ENCODE measurements at places on chromosomes 2 and 18.

DNA sequence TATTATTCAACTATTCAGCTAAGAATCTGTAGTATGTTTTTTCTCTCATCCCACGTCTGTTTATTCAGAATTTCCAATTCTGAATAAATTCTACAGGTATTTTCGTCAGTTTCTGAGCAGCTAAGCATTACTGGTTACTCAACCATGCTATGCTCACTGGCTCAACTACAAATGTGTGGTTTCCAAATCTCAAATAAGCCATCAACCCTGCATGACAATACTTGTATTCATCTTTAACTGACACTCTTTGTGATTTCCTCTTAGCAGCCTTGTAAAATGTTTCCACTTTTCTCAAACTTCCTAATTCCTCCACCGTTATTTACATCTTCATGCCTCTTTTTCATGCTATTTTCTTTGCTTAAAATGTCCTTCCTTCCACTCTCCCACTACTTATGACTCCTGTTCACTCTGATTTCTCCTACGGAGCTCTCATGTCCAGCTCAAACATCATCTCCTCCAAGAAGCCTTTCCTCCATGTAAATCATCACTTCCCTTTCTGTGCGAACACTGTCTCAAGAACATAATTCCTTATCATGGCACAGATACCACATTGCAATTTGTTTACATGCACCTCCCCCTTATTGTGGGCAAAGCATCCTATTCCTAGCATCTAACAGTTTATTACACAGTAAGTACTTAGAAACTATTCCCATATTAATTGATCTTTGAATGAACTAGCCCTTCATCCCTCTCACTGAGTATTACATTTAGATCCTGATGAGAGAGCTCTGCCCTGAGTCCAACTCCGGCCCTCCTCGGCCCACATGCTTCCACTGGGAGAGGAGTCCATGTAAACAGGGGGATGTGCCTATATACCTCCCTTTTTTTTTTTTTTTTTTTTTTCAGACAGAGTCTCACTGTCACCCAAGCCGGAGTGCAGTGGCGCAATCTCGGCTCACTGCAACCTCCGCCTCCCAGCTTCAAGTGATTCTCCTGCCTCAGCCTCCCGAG is 10.5 kb downstream of the CCDC88A start:
- DNase-seq, result no peak

GRCh38 chr18:27135504-27136207 is 49.5 kb downstream of the CHST9 start:
- DNase-seq, result no peak

GRCh38 chr2:109432421-109432820 is 181.3 kb downstream of the SEPTIN10 start:
- no peak for DNase-seq

DNA sequence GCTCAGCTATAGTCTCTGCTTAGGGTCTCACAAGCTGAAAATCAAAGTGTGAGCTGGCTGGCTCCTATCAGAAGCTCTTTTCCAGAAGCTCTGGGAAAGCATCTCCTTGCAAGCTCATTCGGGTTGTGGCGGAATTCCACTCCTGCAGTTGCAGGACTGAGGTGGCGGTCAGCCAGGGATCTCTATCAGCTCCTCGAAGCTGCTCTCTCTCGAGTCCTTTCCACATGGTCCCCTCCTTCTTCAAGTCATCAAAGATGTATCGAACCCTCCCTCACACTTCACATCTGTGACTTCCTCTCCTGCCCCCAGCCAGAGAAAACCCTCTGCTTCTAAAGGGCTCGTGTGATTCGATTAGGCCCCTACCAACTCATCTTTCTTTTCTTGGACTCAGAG is 141.7 kb downstream of the ZFP36L2 start:
- no peak for DNase-seq

DNA sequence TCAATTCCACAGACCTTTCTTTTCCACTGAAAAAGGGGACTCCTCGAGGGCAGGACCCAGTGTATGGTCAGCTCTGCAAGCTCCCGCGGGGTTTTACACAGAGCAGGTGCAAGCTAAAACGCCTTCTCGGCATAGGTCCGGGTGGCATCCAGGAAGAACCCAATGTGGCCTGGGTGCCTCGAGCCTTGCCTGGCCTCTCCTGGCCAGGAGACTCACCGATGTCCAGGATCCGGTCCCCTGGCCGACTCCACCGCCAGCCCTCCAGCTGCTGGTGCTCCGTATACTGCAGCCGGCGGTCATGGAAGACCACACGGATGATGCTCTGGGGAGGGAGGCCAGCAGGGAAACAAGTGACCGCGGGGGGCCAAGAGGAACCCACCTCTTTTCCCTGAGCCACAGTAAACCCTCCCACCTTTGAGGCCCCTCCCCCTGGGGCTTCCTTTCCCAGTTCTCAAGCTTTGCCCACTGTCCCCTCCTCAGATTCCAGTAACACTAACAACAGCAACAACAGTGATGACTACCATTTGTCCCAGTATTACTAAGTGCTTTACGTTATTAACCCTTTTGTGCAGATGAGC is 36.1 kb downstream of the TFCP2L1 start:
- DNase-seq, result no peak

- DNase-seq, result no peak
These were observed 162.1 kb downstream of the SH3RF3 start for GRCh38 chr2:109290887-109291643.

DNA sequence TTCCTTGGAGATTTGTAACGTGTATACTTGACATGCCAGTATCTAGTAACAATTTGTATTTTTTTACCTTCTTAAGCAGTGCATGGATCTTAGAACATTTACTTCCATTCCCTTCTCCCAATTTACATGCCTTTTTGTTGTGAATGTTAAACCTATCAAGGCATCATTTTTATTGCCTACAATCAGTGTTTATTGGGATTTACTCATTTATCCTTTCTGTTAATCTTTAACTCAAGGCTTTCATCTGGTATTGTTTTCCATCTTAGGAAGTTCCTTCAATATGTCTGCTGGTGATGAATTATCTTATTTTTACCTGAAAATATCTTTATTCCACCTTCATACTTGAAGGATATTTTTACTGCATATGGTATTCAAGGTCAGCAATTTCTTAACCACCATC is 88.5 kb upstream of the EMILIN2 start:
- DNase-seq, result no peak

- DNase-seq, result no peak
These were observed 11.9 kb upstream of the RPL37A start for GRCh38 chr2:216486708-216487107.

DNA sequence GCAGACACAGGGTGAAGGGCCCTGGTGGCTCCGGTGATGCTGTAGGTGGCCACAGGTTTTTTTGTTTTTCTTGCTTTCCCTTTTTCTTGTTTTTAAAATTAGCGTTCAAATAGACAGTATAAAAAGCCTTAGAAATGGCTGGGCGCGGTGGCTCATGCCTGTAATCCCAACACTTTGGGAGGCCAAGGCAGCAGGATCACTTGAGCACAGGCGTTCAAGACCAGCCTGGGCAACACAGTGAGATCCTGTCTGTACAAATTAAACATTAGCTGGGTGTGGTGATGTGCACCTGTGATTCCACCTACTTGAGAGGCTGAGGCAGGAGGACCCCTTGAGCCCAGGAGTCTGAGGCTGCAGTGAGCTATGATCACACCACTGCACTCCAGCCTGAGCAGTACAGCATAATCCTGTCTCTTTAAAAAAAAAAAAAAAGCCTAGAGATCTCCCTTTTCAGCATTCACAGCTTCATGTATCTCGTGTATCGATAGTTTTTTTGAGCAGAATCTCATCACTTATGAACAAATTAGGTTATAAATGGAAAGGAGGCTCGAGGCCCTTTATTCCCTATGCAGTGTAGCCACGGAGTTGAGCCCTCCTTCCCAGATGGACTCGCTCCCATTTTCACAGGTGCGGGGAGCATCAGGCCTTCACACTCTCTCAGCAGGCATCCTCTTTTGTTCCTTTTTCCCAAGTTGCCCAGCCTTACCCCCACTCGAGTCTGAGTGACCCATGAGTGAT is 50.8 kb downstream of the EMILIN2 start:
- DNase-seq, result no peak

GRCh38 chr2:9358846-9359245 is 64.5 kb downstream of the ITGB1BP1 start:
- DNase-seq, result no peak

GRCh38 chr2:198901894-198902293 is 555.8 kb downstream of the SATB2 start:
- DNase-seq, result no peak

GRCh38 chr2:240875228-240876034 is 6.8 kb downstream of the AGXT start:
- no peak for DNase-seq

- DNase-seq, result no peak
These were observed 5.6 kb downstream of the LAMA3 start for GRCh38 chr18:23694637-23695430.

GRCh38 chr2:10844097-10844496 is 31.5 kb upstream of the PDIA6 start:
- DNase-seq, result no peak

- DNase-seq, result no peak
These were observed 3.3 kb upstream of the GPBAR1 start for GRCh38 chr2:218257390-218257981.

DNA sequence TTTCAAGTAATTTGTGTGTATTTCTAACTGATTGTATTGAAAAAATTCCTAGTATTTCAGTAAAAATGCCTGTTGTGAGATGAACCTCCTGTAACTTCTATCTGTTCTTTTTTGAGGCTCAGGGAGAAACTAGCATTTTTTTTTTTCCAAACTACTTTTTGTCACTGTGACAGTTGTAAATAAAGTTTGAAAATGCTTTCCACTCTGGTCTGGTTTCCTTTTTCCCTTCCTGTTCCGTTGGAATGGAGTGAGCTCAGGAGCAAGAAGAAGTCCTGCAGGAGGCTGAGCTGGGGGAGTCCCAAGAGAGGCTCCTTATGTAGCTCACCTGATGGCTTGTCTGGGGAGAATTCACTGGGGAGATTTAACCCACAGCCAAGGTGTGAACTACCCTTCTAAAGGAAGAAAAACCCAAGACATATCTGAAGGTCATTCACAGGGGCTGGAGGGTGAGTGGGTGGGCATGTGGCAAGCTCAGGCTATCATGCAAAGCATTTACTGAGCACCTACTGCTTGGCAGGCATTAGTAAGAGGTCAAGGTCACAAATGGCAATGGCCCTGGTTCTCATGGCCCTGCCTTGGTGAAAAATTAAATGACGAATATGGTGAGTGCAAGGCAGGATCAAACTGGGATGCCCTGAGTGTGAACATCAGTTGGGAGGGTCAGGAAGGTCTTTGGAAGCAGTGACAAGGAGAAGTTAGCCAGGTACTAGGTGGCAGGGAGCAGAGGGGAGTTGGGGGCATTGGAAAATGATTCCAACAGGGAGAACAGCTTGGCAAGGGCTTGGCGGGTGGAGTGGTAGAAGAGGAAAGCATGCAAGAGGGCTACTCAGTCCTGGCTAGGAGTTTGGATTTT is 28.7 kb downstream of the LBH start:
- DNase-seq, result no peak

GRCh38 chr2:71538656-71539265 is 85.4 kb downstream of the DYSF start:
- no peak for DNase-seq

DNA sequence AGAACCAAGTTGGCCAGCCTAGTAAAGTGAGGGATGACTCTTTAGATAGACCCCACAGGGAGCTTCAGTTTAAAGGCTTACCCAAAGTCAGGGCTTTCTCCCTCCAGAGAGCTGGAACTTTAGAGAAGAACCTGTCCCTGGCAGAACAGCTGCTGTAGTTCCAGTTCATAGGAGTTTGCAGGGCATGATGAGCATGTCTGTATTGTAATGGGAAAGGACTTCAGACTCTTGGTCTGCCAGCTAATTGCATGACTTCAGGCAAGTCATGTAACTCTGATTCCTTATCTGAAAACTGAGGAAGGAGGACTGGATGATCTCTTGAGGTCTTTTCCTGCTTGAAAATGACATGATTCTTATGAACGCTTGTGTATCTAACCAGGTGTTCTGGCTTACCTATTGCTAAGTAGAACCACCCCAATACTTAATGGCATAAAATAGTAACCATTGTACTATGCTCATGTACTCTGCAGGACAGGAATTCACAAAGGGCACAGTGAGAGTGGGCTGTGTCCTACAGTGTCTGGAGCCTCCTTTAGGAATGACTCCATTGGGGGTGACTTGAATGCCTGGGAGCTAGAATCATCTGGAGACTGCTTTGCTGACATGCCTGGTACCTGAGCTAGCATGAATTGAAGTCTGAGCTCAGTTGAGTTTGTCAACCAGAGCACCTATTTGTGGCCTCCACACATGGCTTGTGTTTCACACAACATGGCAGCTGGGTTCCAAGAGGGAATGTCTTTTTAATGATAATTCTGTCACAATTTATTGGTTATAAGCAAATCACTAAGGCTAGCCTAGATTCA is 18.9 kb downstream of the SP5 start:
- DNase-seq, result no peak

GRCh38 chr2:137937778-137938177 is 26.5 kb upstream of the HNMT start:
- DNase-seq, result no peak

DNA sequence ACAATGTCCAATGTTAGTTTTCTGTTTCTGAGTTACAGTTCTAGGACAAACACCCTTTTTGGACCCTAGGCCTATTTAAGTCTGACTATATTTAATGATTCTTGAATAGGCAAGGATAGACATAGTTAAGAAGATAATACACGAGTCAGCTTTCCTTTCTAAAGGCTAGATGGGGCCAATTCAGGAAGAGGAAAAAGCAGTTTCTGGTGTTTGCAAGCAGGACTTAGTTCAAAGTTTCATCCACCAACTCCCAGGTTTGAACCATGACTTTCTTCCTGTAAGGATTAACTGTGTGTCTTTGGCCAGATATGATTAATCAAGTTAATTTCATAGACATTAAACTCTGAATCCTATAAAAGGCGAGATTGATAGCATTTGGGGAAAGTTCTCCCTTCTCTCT is 66.7 kb downstream of the USP40 start:
- no peak for DNase-seq

DNA sequence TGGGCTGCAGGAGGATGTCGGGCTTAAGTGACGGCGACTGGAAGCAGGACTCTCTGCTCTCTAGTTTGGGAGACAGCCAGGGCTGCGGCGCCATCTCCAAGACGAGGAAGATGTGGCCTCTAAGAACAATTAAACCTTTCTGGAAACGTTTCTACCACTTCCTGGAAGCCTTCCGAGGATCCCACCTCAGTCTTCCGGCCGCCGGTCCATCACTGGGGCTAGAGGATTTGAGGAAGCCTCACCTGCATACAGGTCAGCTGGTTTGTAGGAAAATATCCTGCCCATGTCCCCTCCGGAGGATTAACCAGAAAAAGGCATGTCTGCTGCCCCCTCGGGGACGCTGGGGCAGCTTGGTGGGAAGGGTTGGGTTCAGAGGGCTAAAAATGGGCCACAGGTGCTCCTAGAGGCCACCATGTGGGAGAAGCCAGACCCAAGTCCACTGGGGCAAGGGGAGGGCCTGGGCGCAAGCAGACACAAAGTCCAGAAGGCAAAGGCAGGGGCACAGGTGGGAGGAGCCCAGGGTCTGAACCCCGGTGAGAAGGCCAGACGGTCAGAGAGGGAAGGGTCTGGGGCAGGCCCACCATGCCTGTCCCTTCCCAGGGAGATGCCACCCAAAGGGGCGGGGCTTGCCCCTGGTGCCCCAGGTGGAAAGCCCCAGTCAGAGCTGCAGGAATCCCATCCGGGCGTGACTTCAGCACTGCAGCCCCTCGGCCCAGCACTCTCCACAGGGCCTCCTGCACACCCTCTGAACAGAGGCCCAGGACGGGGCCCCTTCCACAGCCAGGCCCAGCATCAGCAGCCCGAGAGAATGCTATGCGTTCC is 82.2 kb upstream of the ID2 start:
- DNase-seq, result no peak

GRCh38 chr2:62467475-62468321 is 38.3 kb downstream of the TMEM17 start:
- DNase-seq, result no peak
